ENCODE measurements at places on chromosomes 1 and 21.
A peak's percentile ranks its signal among the peaks of the same experiment; 100 is the strongest.

DNA sequence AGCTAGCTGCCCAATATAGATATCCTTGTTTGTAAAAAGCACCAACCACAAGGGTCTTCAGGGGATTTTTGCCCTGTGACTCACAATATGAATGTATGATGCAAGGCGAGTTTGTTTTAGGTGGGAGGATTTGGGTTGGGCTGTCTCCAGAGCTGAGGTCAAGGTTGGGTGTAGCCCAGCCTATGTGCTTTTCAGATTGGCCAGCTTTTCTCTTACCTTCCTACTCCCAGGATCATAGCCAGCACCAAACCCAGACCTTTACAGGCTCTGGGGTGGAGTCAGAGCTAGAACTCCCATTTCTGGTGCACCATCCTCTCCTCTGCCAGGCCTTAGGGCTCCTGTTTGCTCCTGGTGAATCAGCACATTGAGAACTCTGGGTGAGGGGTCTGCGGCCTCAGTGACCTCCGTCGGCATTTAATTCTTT is 55.6 kb upstream of the GCLM start:
- DNase-seq: no peak

DNA sequence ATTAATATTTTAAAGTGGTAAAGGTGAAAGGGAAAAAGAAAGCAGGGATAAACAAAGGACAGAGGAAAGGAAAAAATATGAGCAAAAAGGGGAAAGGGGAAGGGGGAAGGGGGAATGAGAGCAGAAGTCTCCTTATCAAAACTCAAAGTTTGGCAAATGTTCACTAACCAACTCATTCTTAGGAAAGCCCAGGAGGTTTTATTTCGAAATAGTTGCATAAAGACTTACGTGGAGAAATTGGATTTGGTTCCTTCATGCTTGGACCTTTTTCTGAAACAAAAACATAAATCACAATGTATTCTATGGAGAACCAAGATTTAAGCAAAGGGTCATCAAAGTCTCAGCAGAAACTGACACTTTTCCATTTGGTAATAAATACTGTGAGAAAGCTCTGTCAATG is 188.1 kb downstream of the TGFBR3 start:
- DNase-seq: no peak

GRCh38 chr1:72724951-72725861 is 442.9 kb upstream of the NEGR1 start:
- DNase-seq: no peak

GRCh38 chr21:36572039-36572438 is 92.1 kb upstream of the CLDN14 start:
- DNase-seq: no peak

GRCh38 chr1:62299426-62300200 is 19.6 kb downstream of the KANK4 start:
- DNase-seq: peak; percentile 94

DNA sequence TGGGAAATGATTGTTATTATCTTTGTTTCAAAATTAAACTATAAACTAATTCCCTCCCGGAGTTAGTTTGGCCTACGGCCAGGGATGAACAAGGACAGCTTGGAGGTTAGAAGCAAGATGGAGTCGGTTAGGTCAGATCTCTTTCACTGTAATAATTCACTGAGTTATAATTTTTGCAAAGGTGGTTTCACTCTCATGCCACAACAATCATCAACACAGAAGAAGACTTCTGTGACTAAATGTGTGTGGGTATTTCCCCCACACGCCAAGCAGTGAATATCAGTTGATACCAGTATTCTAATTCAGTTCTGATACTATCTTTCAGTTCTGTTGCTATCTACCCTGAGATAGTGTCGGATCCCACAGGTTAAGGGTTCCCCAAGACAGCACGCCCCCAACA is 215.1 kb downstream of the S1PR1 start:
- DNase-seq: no peak

DNA sequence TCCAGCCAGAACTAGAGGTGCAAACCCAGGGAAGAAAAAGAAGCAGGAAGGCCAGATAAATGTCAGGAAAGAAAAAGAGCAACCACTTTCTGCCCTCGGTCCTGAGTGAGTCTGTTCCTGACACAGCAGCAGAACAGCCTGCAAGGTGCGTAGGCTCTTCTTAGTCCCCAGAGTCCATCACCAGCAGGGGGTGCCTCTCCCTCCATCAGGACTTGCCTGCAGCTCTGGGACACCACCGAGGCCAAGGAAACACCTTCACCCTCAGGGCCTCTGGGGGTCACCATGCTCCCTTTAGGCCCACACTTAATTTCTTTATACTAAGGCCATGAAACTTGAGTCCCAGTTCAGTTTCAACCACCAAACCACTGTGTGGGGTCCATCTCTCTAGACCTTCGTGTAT is 43.7 kb upstream of the NFASC start:
- no peak for DNase-seq

DNA sequence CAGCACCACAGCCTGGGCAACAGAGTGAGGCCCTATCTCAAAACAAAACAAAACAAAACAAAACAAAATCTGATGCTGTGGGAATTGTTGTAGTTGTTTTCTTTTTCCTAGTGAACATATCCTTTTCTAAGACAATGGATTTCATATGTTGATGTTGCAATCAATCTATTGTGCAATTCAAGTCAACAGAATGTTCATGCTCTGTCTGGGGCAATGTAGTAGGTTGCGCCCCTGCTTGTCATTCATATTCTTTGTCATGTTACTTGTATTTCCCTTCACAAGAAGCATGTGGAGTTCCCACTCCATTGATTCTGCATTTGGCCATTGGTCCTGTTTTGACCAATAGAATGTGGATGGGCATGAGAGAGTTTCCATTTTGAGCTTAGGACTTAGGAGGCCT is 223.9 kb downstream of the DUSP10 start:
- no peak for DNase-seq

- DNase-seq: peak; percentile 67
Measured at GRCh38 chr1:16189921-16190621, 22.4 kb downstream of the ARHGEF19 start.

GRCh38 chr1:232667094-232667777 is 37.3 kb upstream of the SIPA1L2 start:
- DNase-seq: no peak

- no peak for DNase-seq
Measured at GRCh38 chr1:101474039-101474665, 237.3 kb downstream of the S1PR1 start.

DNA sequence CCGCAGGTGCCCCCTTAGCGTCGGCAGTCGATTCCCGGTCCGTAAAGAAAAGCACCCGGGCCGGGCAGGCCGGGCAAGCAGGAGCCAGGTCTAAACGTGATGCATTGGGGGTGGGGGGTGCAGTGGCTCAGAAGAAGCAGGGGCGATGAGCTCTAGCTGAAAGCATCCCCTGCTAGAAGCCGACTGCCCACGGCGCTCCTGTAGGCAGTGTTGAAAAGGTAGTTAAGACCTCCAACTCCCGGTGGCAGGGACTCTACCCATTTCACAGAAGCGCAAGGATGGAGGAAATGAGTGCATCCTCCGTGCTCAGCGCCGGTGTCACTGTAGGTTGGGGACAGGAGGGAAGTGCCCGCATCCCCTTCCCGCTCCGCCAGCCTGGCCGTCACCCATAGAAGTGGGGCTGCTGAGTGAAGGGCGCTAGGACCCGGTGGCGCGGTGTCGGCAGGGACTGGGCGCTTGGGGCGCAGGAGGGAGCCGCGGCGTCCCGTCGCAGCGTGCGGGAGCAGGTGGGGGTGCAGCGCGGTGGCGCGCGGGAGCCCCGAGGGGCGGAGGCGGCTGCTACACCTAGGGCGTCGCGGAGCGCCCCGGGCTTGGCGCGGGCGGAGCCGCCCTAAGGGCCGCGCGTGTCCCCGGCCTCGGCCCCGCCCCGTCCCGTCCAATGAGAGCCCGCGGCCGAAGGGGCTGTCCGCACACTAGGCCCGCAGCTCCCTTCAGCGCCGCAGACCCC is at the start of gene WNT2B:
Gene WNT2B, plus strand, starts transcription at position 688 of the 727 bp plus-strand sequence. CDS start 298 bp downstream, outside the sequence.
- no peak for DNase-seq

DNA sequence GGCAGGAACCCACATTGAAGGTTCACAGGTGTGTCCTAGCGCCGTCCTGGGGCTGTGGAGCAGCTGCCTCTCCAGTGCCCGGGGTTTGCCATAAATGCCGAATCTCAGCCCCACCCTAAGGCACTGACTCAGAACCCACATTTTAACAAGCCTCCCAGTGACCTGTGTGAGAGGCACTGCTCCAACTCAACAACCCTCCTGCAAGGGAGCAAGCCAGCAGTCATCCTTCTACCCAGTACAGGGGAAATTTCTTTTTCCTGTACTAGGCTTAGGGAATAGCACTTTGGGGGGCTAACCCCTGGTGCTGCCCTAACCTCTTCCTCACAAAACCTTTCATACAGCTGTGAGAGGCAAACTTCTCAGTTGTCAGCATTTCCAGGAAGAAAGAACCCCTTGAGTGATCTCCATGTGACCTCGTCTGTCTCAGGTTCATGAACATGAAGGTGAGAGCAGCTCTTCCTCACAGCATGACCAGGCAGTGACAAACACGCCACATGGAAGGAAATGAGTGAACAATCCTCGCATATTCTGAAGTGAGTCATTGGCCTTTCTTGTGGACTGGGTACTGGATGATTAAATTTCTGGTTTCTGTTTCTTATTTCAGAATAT is 11.4 kb upstream of the BCAR3 start:
- peak; percentile 9 for DNase-seq

- DNase-seq: peak; percentile 85
Measured at GRCh38 chr1:210627755-210628154, 299.1 kb downstream of the HHAT start.

DNA sequence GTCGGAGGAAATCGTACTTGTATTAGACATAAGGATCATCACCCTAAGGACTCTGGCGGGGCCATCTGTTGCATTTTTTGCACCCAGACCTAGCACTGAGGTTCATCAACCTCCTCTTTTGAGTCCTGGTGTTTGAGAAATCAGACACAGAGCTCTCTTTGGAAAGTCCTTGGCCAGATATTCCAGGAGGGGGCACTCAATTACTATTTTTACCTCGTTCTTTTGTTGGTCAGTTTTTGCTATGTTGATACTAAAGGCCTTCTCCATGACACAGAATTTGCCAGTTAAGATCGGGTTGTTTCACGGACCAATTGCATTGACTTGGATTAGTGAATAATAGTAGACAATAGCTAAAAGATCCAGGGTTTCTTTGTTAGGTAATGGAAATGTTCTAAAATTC is 711.2 kb downstream of the KCNT2 start:
- DNase-seq: no peak

DNA sequence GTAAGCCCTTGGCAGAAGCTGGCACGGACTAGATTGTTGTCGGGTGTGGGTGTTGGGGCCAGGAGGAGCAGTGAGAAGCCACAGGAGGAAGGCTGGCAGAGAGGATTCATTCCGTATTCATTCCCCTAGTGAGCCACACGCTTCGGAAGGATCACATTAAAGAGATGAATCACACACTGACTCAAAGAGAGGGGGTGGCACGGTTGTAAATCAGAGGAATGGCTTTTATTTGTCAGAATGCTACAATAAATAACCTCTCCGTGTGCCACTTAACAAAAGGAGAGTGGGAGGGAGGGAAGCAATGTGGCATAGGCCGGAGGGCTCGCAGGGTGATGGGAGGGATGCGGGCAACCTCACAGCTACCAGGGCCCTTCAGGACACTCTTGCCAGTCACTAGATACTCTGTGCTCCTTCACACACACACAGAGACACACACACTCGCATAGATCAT is 135.5 kb downstream of the HIVEP3 start:
- DNase-seq: no peak

DNA sequence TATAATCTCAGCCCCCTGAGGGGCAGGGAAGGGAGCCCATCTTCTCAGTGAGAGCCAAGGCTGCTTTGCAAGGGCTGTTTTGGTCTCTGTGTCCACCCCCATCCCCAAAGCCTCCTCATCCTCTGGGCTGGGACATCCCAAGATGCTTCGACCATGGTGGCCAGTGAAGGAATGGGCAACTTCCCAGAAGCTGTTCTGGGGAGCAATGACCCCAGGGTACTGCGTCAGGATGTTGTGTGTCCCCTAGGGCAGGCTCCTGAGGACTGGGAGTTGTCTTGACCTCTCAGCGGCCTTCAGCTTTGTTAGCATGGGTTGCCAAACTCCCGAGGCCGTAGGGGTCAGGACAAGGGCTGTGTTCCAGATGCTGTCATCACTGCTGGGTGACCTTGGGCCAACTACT is 238.4 kb upstream of the POU3F1 start:
- DNase-seq: no peak

- no peak for DNase-seq
Measured at GRCh38 chr1:218305472-218306064, 20.5 kb downstream of the RRP15 start.

DNA sequence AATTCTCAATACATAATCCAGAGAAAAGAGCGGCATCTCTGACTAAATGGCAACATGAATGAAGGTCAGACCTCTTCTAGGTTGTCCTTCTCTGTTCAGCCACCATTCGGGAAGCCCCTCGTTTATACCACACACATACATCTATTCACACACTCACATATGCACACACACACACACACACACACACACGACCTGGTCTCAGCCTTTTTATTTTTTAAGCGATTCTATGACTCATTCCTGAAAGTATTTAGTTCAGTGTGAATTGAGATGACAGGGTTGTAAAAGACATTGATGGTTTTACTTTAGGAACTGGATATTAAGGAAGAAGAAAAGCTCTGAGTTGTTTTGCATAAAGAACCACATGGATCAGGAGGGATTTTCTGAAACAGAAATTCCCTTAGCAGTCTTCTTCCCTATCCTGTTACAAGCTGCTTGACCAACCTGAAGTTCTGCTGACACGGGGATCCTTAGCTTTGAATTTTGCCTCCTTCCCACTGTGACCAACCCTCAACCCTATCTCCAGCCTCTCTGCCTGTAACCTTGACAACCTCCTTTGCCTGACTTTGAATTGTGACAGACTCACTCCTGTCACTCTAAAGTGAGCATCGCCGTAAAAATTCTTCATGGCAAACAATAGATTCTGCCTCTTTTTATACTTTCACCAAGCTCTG is 383.1 kb upstream of the ESRRG start:
- DNase-seq: no peak

- no peak for DNase-seq
Measured at GRCh38 chr1:25658791-25659431, 42.3 kb downstream of the MAN1C1 start.

DNA sequence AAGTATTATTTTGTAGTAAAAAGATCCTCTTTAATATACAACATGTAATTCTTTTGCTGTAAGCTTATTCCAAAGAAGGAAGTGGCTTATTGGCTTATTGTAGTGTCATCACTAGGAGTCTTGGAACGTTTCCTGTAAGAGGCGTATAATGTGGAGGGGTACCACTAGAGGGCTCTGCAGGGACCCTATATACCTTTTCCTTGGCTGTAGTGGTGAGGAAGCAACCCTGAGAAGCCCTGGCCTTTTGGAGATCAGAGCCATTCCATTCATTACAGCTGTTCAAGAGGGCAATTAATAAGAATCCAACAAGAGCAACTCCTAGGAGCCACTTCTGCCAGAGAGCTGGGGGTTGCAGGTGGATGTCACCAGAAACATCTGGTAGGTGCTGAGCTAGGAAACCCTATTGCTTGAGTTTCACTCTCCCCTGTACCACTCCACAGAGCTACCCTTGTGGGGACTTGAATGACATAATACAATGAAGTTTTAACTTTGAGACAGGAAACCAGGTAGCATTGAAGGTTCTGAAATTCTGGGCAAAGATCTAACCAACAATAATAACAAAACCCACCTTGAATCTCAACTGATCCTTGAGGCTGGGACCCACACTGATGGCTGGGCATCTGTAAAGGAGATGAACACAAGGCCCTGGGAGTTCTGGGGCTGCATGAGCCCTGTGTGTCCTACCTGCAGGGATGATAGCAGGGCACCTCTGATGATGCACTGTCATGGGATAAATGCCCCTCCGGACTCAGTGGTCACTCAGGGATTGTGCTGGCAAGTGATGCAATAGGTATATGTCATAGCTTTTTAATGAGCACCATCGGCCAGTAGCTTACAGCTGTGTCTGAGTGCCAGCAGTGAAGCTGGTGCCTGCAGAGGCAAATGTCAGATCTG is 160.2 kb upstream of the COA6 start:
- peak; percentile 36 for DNase-seq

- no peak for DNase-seq
Measured at GRCh38 chr1:223225061-223225460, 82.0 kb upstream of the TLR5 start.
